ENCODE measurements at places on chromosomes 5 and 9. TPM values are rescaled to one million over a fixed set of nuclear protein-coding genes. Genes with fewer than 3 reads are reported as not detected.

The PCDHA13 gene
- total RNA-seq, result not detected

DNA sequence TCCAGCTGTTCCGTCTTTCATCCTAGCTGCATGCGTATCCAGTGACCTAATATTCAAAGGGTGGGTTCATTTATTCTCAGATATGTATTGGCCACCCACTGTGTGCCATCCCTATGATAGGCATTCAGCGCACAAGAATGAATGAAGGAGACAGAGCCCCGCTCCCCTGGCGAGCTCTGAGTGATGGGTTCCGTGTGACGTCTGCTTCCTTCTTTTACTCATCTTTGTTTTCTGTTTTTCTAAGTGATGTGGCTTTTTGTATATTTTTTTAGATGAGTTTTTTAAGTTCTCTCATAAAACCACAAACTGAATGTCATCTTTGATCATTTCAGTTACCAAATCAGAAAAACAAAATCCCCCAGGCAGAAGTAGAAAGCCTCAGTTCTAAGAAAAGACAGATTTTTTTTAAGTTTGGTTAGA, 168.3 kb upstream of the OTULINL start:
- no peak overlapping the region for H3K27ac ChIP-seq
- peaks cover 86% of the 10 kb centered on the region for H3K36me3 ChIP-seq

GRCh38 chr9:16710888-16711287, 159.6 kb downstream of the BNC2 start:
- no peak overlapping the region for H3K27ac ChIP-seq
- no peaks in the 10 kb centered on the region for H3K36me3 ChIP-seq
- H3K27me3 ChIP-seq, result no peaks in the 10 kb centered on the region
- H3K4me3 ChIP-seq, result no peak overlapping the region
- no peak for DNase-seq

GRCh38 chr9:37917313-37917731, 13.4 kb upstream of the SLC25A51 start:
- H3K4me1 ChIP-seq, result no peaks in the 10 kb centered on the region
- H3K36me3 ChIP-seq, result no peaks in the 10 kb centered on the region
- H3K27ac ChIP-seq, result no peak overlapping the region

- H3K4me3 ChIP-seq, result no peak overlapping the region
- no peak for DNase-seq
- H3K27ac ChIP-seq, result no peak overlapping the region
- H3K4me1 ChIP-seq, result peaks cover 8% of the 10 kb centered on the region
- no peaks in the 10 kb centered on the region for H3K36me3 ChIP-seq
Observed at GRCh38 chr9:8486095-8486494, 686.5 kb upstream of the DMAC1 start.

DNA sequence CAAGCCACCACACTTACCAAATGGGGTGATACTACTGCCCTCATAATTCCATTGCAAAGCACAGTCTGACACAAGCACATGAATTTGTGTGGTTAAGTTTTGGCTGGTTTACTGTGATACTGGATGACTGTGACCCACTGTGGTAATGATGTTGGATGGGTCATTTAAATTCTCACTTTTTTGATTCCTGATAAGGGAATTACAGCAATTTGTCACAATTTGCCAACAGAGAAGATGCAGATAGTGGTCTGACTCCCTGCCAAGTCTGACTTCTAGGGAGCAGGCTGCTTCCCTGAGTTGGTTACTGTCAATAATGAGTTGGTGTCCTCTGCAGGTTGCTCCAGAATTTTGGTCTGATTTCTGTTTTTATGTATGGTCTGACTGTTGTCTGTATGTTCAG, 731.9 kb downstream of the MTRR start:
- H3K4me1 ChIP-seq, result no peaks in the 10 kb centered on the region
- no peak overlapping the region for H3K4me3 ChIP-seq
- DNase-seq, result no peak

DNA sequence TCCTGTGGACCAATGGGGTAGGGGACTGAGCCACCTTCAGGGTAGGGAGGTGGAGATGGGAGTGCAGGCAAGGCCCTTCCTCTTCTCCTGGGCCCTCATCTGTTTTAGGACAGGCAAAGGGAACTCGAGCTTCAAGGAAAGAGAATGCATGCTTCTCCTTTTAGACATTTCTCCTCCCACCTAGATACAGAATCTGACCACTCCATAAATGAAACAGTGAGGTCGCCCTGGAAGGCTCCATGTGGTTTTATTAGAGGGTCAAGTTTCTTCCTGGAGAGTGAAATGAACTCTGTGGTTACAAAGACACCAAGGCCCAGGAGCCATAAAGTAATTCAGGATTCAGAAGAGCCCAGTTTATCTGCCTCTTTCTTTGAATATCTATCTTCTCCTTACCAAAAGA, 14.9 kb downstream of the LHFPL2 start:
- no peak overlapping the region for H3K4me3 ChIP-seq
- H3K27me3 ChIP-seq, result no peaks in the 10 kb centered on the region
- H3K36me3 ChIP-seq, result peaks cover 10% of the 10 kb centered on the region
- no peak overlapping the region for H3K27ac ChIP-seq
- DNase-seq, result no peak
- peaks cover 23% of the 10 kb centered on the region for H3K4me1 ChIP-seq

GRCh38 chr5:132037353-132037752, 23.1 kb upstream of the IL3 start:
- no peaks in the 10 kb centered on the region for H3K4me1 ChIP-seq
- H3K27ac ChIP-seq, result no peak overlapping the region
- peaks cover 3% of the 10 kb centered on the region for H3K27me3 ChIP-seq
- no peak for DNase-seq
- no peaks in the 10 kb centered on the region for H3K36me3 ChIP-seq
- no peak overlapping the region for H3K4me3 ChIP-seq
